ENCODE measurements at places on chromosomes 13 and 19.

DNA sequence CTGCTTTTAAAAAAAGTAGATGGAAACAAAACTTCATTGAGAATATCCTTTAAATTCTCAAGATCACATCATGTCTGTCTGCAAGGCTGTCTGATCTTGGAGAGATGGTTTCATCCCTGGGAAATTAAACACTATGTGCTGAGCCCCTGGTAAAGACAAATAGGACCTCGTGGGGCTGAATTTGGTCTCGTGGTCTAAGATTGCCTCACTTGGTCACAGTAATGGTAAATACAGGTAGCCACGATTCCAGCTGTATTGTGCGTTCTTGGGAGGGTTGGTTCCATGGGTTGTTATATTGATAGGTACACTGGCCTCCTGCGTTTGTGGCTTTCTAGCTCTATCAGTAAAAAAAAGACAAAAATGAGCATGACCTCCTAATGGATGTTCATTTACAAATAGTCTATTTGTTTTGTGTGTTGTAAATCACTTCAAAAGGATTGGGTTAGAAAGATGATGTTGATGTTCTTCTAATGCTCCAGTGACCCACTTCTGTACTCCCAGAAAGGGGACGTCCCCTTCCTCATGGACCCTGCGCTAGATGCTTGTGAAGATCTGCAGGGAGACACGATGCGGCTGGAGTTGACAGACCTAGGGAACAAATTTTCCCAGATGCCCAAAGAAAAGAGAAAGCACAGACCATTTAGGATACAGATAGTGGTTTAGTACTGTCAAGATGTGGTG is 1.8 kb downstream of the CEBPG start:
- DNase-seq = no peak

- DNase-seq = no peak
Measured at GRCh38 chr13:34897220-34897619, 44.9 kb upstream of the NBEA start.

GRCh38 chr19:49591731-49592485 is 926 bp downstream of the PRR12 start:
- DNase-seq = peak; percentile 20

- DNase-seq = no peak
Measured at GRCh38 chr19:19543101-19543500, 5.0 kb downstream of the CILP2 start.

DNA sequence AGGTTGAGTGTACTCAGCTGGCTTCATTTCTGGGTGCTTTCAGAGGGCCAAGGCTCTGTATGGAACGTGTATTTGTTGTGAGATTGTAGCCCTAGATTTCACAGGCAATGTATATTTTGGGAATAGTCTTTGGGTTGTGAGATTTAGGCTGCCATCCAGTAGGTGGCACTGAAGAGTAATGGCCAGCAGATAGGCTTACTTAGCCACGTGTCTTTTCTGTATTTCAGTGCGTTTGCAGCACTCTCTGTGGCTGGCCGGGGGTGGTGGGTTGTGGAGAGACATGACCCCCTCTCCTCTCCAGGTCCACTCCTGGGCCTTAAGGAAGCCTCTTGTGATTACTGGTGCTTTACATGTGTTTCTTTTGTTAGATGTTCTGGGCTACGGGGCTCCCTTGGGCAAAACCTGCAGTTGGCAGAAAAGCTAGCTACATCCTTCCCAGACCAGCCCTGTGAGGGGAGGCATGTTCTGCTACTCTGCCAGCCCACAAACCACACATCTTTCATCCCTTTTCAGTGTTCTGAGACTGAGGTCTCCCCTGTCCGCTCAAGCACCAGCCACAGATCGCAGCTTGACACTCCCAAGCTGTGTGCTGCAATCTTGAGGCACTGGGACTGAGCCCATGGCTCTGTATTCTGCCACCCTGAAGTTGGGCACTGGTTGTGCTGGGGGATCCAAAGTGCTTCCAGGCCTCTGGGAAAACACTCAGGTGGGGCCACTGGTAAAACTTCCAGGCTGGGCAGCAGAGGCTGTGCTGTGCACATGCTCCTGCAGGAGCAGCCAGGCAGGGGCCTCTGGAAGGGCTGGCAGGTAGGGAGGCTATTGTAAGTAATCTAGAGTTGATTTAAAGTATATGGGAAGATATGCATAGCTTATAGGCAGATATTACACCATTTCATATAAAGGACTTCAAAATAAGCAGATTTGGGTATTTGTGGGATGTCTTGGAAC is 1096.8 kb upstream of the PCDH20 start:
- DNase-seq = peak; percentile 63

GRCh38 chr19:16841391-16841926 is 12.3 kb downstream of the SIN3B start:
- DNase-seq = no peak

DNA sequence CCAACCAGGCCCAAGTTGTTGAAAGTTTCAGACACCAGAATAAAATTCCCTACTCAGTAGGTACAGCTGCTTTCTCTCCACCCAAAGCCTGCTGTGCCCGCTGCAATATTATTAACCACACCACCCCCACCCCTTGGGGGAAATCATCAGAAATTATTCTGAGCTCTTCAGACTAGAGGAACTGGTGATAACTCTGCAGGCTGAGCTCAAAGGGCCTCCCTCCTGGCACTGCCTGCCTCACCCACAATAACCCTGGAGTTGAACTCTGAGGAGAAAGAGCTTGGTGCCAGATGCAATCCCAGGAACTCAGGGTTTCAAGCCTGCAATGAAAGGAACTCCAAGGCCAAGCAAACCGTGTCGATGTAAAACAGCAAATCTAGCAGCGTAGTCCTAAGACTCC is 381.7 kb upstream of the ZNF507 start:
- DNase-seq = no peak

DNA sequence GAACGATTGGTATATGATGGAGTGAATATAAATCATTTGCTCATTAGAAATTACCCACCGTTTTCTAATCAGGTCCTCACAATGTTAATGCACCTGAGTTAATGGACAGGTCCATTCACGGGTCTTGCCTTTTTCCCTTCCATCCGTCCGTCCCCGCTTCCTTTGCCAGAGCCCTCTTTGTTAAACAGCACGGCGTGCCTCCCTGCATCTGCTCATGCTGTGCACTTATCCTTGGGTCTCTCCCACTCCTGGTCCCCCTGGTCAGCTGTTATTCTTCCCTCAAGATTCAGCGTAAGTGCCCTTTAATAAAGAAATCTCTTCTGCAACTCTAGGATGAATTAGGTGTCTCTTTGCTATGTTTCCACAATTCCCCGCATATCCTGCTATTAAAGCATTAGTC is 324.5 kb downstream of the DNAJC15 start:
- DNase-seq = no peak

DNA sequence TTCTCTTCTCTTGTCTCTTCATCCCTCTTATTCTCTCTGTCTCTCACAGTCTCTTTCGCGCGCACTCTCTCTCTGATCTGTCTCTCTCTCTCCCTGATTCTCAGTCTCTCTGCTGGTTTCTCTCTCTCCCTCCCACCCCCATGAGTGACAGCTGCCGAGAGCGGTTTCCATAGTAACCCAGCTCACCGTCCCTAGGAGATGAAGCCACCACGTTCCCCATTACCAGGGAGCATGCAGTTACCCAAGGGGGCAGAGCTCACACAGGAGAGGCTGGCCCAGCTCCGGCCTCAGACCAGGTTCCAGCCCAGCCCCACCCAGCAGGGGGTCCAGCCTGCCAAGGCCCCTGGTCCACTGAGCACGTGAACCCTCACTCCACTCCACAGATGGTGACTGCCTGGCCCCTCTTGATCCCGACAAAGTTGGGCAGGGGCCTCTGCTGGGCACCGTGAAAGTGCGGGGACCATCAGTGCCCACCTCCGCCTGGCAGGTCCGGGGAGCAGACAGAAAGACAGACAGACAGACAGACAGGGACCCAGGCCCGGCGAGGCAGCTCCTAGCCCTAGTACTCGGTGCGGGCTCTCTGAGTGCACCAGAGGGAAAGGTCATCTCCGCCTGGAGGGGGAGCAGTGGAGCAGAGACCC is 50.6 kb downstream of the CELF5 start:
- no peak for DNase-seq

GRCh38 chr13:107803822-107804495 is 411.4 kb downstream of the LIG4 start:
- no peak for DNase-seq

DNA sequence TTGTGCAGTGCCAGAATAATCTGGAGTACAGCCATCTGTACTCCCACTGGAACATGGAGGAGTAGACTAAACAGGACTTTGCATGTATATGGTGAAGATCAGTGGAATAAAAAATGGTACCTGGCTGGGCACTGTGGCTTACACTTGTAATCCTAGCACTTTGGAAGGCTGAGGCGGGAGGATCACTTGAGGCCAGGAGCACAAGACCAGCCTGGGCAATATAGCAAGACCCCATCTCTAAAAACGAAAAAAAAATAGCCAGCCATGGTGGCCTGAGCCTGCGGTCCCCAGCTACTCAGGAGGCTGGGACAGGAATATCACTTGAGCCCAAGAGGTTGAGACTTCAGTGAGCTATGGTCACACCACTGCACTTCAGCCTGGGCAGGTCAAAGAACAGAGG is 20.0 kb downstream of the UBA2 start:
- DNase-seq = no peak

DNA sequence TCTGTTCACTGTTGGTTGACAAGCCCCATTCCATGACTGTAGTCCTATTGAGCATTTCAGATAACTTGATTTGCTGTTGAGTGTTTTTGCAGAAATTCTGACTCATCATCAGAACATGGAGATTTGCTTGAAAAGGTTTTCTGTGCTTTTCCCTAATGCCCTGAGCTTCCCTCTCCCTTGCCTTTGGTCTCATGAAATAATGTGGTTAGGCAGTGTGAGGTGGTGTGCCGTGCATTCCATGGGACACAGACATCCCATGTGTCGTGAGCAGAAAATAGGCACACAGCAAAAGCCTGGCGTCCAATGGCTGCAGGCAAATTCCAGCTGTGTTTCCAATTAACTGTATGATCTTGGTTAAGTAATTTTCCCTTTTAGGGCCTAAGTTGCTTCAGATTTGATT is 197.4 kb downstream of the DLEU7 start:
- no peak for DNase-seq

GRCh38 chr19:3137119-3137518 is 1.3 kb downstream of the GNA15 start:
- no peak for DNase-seq

DNA sequence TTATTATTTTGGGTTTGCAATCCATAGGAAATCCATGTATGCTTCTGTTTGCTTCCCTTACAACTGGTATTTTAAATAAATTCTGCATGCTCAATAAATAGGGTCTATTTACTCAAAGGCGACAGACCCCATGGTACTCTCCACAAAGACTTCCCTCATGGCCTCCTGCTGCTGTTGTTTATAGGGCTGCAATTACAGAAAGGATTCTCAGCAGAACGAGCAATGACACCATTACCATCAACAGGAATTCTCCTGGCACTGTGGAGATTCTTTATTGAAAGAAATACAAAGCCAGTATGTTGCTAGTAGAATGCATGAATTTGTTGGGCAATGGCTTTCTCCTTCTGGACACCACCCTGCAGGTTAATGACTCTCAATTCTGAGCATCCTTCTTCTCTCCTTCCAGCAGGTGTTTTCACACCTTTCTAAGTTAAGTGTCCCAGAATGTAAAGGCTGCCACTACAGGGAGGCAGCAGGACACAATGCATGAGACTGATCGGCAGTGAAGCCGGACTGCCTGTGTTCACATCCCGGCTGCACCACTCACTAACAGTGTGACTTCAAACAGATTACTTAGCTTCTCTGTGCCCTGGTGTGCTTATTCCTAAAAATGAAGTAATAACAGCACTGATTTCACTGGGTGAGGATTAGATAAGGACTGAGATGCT is 360.2 kb downstream of the DNAJC15 start:
- DNase-seq = no peak

DNA sequence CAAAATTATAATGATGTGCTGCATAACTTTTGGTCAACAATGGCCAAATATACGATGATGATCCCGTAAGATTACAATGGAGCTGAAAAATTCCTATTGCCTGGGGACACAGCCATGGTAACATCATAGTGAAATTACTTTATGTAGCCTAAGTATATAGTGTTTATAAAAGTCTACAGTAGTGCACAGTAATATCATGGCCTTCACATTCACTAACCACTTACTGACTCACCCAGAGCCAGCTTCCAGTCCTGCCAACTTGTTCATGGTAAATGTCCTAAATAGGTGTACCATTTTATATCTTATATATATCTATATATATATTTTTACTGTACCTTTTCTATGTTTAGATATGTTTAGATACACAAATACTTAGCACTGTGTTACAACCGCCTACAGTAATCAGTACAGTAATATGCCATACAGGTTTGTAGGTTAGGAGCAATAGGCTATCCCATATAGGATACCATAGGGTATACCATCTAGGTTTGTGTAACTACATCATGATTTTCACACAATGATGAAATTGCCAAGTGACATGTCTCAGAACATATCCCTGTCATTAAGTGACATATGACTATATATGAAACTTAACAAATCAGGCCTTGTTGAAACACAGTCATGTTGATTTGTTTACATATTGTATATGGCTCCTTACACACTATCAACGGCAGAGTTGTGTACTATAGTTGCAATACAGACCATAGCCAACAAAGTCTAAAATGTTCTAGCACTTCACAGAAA is 23.7 kb downstream of the DIS3 start:
- DNase-seq = no peak

GRCh38 chr13:32164622-32165268 is 133.2 kb downstream of the FRY start:
- DNase-seq = peak; percentile 59

- no peak for DNase-seq
Measured at GRCh38 chr13:32446773-32447465, 19.0 kb upstream of the N4BP2L1 start.

- peak; percentile 96 for DNase-seq
Measured at GRCh38 chr19:15265850-15266248, 33.6 kb upstream of the EPHX3 start.

- DNase-seq = no peak
Measured at GRCh38 chr19:40411958-40412499, 1.1 kb downstream of the PRX start.

DNA sequence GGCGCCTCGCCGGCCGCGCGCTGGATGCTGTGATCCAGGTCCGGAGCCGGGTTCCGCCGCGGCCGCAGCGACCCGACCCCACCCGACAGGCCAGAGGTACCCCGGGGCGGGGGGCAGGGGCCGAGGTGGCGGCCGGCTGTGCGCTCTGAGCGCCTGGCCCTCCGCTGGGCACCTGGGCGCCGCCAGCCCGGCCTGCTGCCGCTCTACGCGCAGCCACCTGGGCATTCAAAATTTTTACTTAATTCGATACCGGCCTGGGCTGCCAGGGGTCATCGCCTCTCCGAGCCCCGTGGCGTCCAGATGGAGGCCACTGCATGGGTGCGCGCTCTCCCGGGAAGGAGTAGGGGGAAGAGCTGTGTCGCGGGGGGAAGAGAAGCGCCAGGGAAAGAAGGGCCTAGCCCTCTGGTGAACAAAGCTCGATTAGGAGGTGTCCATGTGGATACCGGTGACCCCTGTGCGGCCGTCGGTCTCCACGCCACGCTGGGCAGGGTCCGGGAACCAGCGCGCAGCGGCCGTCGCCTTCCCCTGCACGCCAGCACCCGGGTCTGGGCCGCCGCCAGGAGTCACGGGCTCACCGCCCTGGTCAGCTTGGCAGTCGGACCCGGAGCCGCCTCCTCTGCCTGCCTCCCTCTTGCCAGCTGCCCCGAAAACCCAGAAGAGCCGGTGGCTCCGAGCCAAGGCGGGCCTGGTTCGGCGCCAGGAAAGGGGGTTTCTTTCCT is 666 bp downstream of the BIVM start:
- DNase-seq = peak; percentile 78

- peak; percentile 44 for DNase-seq
Measured at GRCh38 chr13:23639674-23640073, 69.5 kb downstream of the TNFRSF19 start.

- DNase-seq = peak; percentile 21
Measured at GRCh38 chr19:53772943-53773342, 51.2 kb downstream of the NLRP12 start.

- DNase-seq = no peak
Measured at GRCh38 chr19:9981406-9982260, 28.7 kb downstream of the COL5A3 start.
